Muscle of back (tissue), 13 donors: ENCODE measurements at places on chromosomes 4 and X.

- no peak for DNase-seq
Observed at GRCh38 chrX:129813662-129814368, 29.9 kb downstream of the ZDHHC9 start.

DNA sequence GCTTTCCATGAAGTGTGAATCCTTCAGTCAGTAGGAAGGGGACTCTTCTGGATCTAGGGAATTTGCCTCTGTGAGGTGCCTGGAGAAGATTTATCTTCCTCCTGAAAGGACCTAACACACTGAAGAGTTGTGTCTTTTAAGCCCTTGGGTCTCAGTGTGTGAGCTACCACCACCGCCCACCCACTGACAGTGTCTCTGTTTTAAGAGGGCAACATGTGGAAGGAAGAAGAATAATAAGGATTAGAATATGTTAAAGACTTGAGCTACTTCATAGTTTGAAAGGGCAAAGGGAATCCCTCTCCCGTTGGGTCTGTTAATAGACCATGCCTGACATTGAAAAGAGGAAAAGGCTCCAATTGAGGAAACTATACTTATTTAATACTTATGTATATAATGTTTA, 64.3 kb upstream of the TLR2 start:
- peak; percentile 13 for DNase-seq

DNA sequence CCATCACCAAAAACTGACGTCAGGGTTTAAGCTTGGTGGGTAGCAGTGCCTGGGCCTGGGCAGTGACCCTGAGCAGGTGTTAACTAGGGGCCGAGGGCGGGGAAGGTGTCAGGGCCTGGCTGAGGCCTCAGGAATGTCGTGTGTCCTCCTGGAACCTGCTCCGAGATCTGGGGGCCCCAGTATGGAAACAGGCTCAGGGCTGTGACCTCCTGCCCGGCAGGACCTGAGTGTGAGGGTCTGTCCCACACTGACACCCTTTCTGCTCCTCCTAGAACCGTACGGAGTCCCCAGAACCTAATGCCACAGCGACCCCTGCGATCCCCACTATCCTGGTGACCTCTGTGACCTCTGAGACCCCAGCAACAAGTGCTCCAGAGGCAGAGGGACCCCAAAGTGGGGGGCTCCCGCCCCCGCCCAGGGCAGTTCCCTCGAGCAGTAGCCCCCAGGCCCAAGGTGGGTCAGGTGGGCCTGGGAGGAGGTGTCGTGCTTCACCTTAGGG, 741 bp downstream of the HGFAC start:
- no peak for DNase-seq

DNA sequence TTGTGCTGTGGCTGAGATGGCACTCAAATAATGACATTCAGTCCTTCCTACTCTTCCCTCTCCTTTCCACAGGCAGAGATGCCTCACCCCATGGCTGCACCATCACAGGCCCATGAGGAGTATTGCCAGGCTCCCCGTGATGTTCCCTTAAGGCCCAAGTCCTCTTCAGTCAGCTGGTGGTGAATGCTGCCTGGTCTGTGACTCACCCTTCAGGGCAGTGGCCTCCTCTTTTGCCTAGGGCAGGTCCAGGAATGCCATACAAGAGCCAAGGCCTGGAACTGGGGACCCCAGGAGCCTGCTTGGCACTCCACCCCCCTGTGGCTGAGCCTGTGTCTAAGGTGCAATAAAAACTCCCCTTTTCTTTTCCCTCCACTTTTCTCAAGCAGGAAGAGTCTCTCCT, 144.2 kb upstream of the GEMIN8 start:
- DNase-seq, result no peak

- no peak for DNase-seq
Observed at GRCh38 chr4:84856468-84857049, 109.9 kb downstream of the WDFY3 start.

- no peak for DNase-seq
Observed at GRCh38 chrX:109974906-109975655, 27.8 kb upstream of the TMEM164 start.

GRCh38 chr4:189420572-189420971, 520.1 kb upstream of the FRG1 start:
- DNase-seq, result no peak

DNA sequence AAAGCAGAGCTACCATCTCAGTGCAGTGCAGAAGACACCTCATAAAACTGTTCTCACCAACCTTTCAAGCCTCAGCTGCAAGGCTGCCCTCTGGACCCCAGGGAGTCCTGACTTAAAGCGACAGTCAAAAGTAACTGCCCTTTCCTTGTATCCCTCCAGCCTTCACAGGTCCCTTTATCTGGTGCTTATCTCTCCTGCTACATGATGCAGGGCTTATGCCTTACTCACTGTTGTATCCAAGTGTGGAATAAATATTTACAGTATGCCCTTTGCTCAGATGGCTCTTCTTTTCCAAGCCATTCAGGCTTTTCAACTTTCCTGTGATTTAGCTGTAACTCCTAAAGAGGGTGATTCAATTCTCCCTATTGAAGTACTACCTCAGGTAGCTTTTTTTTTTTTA, 92.6 kb downstream of the KDR start:
- DNase-seq, result no peak

- peak; percentile 18 for DNase-seq
Observed at GRCh38 chrX:30957753-30958152, 68.7 kb upstream of the TAB3 start.

GRCh38 chr4:1752284-1753041, 31.1 kb downstream of the TACC3 start:
- no peak for DNase-seq

GRCh38 chr4:76235915-76236314, 15.6 kb upstream of the FAM47E start:
- no peak for DNase-seq

DNA sequence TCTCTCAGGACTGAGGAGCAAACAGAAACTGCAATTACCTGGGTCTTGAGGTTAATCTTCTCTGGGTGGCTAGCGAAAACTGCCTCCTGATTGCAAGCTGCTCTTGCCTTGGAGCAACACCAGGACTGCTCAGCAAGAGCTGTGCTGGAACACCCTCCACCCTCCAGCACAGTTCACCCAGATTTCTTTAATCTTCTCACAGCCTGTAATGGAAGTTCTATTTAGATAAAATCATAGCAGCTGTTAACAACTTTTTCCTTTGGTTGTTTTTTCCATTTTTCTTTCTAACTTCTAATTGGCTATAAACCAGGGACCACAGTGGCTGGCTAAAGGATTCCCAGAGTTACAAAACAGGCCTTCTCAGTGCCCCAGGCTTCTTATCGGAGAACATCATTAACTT, 36.3 kb downstream of the OPHN1 start:
- DNase-seq, result peak; percentile 42
